Renal pelvis (tissue), 12 donors: ENCODE measurements at places on chromosomes 13 and 19.

- peak; percentile 97 for DNase-seq
Measured at GRCh38 chr19:18281082-18282020, at the start of gene JUND. Gene JUND, minus strand, starts transcription at chr19:18281622. Its CDS starts 138 bp downstream, at chr19:18281484.

- DNase-seq = no peak
Measured at GRCh38 chr19:3275583-3276340, 51.3 kb downstream of the CELF5 start.

DNA sequence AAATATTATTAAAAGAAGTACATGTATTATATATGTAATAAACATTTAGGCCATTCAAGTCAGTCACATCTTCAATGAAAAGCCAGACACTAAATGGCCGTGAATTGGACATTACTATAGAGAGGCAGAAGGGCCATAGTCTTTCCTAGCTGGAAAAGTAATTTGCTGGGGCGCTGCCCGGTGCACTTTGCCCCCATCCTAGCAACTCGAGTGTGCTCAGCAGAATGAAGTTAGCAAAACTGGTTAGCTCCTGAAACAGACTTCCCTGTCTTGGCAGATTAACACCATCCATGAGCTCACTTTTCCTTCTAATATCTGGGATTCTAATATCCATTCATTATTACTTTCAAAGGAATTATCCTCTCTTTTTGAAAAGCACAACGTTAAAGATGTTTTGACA is 2.8 kb upstream of the SPRYD7 start:
- DNase-seq = no peak

DNA sequence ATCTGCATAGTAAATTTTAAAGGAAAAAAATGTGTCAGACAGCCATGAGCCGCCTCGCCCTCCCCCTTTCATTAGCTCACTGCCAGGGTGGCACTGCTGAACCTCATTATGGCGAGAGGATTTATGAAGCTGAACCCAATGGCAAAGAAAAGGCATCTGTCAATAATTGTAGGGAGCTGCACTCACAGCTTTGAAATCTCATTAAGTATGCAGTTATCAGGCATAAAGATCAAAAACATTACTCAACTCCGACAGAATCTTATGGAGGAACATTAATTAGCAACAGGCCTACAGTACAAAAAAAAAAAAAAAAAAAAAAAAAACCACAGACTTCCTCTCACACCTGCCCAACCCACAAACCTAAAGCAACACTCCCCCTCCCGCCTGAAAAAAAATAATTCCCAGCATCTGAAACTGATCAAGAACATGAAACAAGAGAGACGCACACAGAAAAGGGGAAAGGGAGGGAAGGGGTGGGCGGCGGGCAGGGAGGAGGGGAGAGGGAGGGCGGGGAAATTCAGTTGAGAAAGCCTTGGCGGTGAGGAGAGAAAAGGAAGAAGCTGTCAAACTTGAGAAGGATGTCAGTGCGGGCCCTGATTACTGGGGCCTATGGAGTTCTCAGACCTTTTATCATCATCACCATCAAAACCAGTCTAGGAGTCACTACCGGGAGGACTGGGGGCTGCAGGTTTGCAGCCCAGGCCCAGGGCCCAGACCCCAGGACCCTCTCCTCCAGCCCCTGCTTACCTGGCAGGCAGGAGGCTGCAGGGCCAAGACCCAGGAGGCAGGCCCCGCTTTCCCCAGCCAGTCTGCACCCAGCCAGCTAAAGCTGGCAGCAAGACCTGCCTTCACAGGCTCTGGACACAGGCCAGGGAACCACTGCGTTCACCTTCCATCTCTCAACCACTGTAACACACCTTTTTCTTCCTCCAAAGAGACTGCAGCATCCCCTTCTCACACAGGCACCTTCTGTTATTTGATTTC is 8.9 kb downstream of the TSHZ3 start:
- no peak for DNase-seq

- DNase-seq = peak; percentile 15
Measured at GRCh38 chr13:100363285-100363711, 225.3 kb downstream of the GGACT start.

DNA sequence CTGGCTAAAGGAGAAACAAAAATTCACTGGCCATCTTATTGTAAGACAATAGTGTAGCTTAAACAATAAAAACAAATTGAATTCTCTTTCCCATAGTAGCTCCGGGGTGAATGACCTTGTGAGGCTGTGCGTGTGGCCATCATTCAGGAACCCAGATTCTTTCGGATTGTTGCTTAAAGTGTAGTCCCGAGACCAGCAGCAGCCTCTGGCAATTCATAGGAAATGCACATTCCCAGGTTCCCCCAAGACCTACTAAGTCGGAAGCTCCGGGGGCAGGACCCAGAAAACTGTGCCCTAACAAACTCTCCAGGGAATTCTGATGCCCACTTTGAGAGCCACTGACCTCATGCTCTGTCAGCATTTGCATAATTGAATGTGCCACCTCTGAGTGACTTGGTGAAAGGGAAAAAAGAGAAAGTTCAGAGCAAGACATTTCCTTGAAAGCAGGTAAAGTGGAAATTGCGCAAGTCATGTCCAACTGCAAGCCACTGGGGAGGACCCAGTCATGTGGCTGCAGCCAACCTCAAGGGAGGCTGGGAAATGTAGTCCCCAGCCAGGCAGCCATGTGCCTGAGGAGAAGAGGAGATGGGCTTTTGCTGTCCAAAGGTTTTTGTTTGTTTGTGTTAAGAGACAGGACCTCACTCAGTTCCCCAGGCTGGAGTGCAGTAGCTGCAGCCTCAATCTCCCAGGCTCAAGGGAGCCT is 50.7 kb upstream of the PNMA8B start:
- DNase-seq = peak; percentile 27

- DNase-seq = no peak
Measured at GRCh38 chr13:23042181-23042580, 138.6 kb upstream of the SGCG start.

DNA sequence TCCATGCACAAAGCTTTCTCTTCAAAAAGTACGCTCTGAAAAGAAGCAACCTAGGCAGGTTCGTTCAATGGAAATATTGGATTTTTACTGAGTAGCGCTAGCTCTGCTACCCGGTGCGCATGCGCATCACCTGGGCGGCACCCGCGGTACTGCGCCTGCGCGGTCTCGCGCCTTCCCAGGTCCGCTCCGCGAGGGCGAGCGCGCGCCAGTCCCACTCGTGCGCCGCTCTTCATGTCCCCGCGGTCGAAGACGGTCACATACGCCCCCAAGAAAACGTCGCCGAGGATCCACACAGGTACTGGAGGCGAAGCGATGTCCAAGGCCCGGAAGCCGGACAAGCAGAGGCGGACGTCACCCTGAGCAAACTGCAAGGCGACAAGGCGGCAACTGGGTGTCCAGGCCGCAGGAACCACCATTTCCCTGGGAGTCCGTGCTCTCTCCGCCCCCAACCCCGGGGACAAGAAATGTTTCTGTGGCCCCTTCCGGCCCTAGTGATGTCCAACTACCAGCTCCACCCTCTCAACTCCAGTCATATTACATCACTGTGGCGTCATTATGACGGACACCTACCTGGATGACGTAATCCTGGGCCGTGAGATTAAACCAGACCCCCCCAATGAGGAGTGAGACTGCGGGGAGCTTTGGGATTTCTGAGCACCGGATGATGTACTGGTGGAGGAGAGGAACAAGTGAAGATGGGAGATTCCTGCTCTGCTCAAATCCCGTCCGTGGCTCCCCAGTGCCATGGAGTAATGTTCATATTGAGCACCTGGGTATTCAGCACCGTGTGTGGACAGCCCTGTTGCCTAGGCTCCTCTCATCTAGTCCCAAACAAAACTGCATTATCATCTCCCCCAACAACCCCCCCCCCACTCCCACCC is 4.8 kb upstream of the KCNC3 start:
- peak; percentile 83 for DNase-seq

- no peak for DNase-seq
Measured at GRCh38 chr19:1069009-1069779, 2.2 kb downstream of the ARHGAP45 start.

DNA sequence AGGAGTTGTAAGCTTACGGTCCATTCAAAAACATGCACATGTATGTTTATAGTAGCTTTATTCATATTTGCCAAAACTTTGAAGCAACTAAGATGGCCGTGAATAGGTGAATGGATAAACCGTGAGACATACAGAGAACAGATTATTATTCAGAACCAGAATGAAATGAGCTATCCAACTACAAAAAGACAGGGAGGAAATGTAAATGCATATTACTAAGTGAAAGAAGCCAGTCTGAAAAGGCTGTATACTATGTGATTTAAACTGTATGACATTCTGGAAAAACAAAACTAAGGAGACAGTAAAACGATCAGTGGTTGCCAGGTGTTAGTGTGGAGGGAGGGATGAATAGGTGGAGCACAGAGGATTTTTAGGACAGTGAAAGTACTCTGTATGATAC is 19.9 kb downstream of the NDFIP2 start:
- DNase-seq = no peak

GRCh38 chr13:113843063-113843654 is 20.7 kb downstream of the GAS6 start:
- DNase-seq = no peak

- no peak for DNase-seq
Measured at GRCh38 chr19:307793-308420, 16.7 kb upstream of the PLPP2 start.
